Foreskin keratinocyte (primary cell): ENCODE measurements at places on chromosomes 4 and X. TPM values are rescaled to one million over a fixed set of nuclear protein-coding genes. Genes with fewer than 3 reads are reported as not detected.

The TACR3 gene
- not detected in 2 replicates for polyA plus RNA-seq

The NEUROG2 gene
- polyA plus RNA-seq: not detected in 2 replicates

The HTT gene
- polyA plus RNA-seq: 6.5 and 7.3 TPM in 2 replicates

The ZXDA gene
- polyA plus RNA-seq: 0.34 and 0.36 TPM in 2 replicates

The DMP1 gene
- not detected in 2 replicates for polyA plus RNA-seq

The DCAF12L2 gene
- not detected in 2 replicates for polyA plus RNA-seq

The RTL3 gene
- not detected in 2 replicates for polyA plus RNA-seq

The CWH43 gene
- polyA plus RNA-seq: 5.9 and 24.2 TPM in 2 replicates
